SK-MEL-5 (cell line): ENCODE measurements at places on chromosomes 5 and 9. TPM values are rescaled to one million over a fixed set of nuclear protein-coding genes. Genes with fewer than 3 reads are reported as not detected.

The C9orf43 gene
- total RNA-seq, result 1.1 and 1.4 TPM in 2 replicates

The C9 gene
- total RNA-seq, result 0.03 and 0.05 TPM in 2 replicates

The TMEM252 gene
- total RNA-seq, result not detected in 2 replicates

The C5orf58 gene
- not detected in 2 replicates for total RNA-seq

The FGD3 gene
- 0.08 and 0.13 TPM in 2 replicates for total RNA-seq

The HSPA4 gene
- total RNA-seq, result 315 and 337 TPM in 2 replicates

The CACNA1B gene
- 0.11 TPM in 2 replicates for total RNA-seq

The SHC3 gene
- total RNA-seq, result 0.03 TPM in 1 of 2 replicates, not detected in the other

The SPATA31A3 gene
- total RNA-seq, result not detected in 2 replicates

The SOHLH1 gene
- 0.27 TPM in 1 of 2 replicates, not detected in the other for total RNA-seq

The ROR2 gene
- total RNA-seq, result 0.11 and 0.27 TPM in 2 replicates

The SPACA9 gene
- 3.4 and 4.7 TPM in 2 replicates for total RNA-seq
